Lung microvascular endothelial cell (primary cell): ENCODE measurements at places on chromosomes 7 and 10.

DNA sequence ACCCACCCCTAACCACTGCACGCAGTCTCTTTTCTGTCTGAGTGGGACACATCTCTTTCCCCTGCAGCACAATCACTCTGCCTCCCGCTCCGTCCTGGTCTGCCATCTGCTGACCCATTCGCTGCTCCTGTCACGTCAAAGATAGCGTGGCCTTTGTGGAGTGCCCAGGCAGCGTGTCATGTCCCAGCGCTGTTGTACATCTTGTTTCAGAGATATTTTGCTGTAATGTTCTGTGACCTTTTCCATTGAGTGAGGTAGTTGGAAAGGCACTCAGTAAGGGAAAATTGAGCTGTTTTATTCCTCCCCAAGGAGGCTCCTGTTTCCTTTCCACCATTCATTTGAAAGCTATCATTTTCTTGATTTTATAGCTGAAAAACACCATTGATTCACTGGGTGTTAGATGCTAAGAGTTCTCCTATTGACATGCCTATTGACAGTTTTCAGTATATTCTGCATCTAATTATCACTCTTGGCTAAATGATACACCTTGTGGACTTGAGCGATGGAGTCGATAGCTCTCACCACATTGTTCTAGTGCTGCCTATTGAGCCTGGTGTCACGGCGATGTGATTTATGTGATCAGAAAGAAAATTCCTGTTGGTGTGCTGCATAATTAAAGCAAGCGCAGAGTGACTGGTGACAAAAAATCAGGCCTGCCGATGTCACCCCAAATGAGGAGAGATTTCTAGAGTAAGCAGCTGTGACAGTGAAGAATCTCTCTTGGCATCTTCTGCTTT lies 372.6 kb downstream of the LRMDA start:
- DNase-seq, result peak; percentile 14

DNA sequence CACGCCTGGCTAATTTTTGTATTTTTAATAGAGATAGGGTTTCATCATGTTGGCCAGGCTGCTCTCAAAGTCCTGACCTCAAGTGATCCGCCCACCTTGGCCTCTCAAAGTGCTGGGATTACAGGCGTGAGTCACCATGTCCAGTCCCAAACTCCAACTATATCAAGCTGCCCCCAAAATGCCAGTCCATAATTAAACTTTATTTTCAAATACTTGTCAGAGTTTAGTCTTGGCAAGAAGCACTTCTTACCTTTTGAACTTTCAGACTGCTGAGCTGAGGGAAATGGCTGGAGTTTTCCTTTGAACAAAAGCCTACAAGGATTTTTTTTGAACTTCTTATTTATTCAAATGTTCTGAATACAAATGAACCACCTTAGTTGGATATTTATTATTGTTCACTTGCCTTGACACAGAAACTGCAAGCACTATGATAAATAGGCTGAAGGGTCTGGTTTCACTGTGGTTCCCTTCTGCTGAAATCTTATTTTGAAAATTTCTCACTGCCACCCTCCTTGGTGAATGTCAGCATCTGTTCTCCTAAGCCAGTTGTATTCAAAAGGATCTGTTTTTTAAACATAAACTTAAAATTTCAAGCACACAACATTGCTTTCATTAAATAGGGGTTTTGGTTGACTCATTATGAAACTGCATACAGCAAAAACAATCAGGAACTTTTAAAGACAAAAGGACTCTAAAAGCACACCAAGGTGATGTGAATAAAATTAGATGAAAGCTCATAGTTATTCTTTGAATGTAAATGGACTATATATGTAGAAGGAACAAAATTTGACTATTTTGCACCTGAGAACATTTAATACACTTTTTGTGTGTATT lies 101.7 kb upstream of the SLC26A5 start:
- no peak for DNase-seq

- DNase-seq, result no peak
Measured at GRCh38 chr7:105734233-105734632, 142.2 kb downstream of the ATXN7L1 start.

- DNase-seq, result no peak
Measured at GRCh38 chr10:101559596-101560297, 28.3 kb downstream of the POLL start.

GRCh38 chr7:24665564-24666294 lies 91.5 kb downstream of the GSDME start:
- DNase-seq, result peak; percentile 73

DNA sequence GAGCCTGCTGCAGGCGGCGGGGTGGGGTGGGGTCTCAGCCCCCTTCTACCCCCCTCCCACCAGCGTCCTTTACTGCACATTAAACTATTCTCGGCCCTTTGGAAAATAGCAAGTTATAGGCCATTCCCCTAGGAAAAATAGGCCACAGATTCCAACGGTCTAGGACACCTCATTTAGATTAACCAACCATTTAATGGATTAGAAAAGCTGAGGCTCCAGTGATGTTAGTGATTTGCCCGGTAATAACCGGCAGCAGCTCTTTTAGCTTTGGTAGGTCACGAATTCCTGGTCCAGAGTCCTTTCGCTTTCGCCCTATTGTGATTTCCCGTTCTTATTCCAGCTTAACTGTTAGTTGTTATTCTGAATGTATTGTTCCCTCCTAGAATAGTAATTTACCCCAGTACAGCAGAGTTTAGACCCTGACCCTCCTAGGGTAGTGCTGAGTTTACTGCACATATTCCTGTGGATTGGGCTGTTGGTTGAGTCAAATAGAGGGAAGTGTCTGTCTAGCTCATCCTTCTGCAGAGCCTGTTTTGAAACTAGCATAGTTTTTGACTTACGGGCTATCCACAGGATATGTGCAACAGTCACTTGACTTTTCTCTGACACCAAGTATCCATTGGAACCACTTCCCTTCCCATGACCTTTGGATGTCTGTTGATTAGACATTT lies 754 bp downstream of the GSTO1 start:
- DNase-seq, result peak; percentile 95

GRCh38 chr10:130689743-130690626 lies 553.8 kb downstream of the GLRX3 start:
- DNase-seq, result no peak

DNA sequence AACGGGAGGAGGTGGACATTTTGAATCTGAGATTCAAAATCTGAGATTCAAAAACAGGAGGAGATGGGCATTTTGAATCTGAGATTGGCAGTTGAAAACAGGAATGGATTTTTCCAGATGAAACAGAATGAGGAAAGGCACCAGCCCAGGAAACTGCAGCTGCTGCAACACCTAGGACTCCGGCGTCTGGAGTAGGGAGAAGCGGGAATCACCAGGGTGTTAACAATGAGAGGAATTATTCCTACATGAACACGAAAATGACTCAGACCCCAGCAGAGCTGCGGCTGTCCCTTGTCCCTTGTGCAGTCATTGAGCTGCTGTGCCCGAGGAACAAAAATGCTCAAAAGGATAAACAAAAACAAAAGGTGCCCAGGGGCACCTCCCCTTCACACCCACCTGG lies 59.9 kb upstream of the KAT6B start:
- no peak for DNase-seq

GRCh38 chr10:115063701-115064658 lies 29.2 kb upstream of the ATRNL1 start:
- DNase-seq, result no peak

DNA sequence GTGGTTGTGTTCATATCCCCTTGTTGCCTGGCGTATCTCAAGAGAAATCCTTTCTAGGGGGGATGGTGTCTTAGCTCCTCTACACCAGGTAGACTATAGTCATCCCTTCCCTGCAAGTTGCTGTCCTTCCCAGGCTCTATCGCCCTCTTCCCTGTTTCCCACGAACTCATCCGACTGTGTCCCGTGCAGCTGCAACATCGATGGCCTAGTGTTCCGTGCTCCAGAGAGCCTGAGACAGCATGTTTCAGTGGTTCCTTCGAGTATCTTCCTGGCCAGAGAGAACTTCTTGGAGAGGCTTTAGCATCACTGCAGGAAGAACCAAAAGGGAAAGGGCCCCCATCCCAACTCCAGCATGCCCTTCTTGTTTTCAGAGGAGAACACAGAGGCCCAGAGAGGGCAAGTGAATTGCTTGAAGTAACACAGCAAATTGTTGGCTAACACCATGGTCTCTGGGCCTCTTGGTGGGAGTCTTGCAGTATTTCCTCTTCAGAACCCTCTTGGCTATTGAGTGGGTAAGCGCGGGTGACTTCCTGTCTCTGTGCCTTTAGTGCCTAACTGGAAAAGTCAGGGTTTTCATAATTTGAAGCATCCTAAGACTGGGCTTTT lies 162.9 kb downstream of the RGS10 start:
- DNase-seq, result no peak

GRCh38 chr10:126798649-126799048 lies 106.6 kb upstream of the DOCK1 start:
- no peak for DNase-seq

DNA sequence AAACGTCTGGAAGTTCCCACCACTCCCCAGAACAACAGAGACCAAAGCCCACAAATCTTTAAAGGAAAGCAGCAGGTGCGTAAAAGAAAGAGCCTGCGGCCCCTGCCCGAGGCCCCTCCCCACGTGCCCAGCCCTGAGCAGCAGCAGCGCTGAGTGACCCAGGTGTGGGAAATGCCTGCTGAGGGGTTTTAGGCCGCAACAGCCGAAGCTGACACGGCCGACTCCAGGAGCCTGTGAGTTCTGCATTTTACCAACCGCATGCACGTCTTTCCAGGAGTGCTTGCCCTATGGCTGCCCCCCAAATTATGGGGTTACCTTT lies 1.6 kb upstream of the KNDC1 start:
- no peak for DNase-seq

DNA sequence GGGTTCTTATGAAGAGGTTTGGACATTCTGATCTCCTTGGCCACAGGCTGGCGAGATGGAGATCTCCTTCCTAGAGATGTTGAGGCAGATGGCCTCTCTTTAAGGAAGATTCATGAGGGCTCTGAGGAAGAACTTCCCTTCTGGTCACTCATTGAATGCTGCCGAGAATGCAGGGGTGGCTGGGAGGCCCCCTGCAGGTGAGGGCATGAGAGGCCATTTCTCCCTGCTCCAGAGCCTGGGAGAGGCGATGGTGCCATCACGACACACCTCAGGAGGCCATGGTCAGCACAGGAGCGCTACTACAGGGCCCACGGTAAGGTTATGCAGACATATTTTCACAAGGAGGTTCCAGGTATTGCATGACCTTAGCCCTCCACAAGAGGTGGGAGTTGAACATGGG lies 40.2 kb downstream of the CXCL12 start:
- DNase-seq, result no peak

GRCh38 chr10:35208949-35209613 lies 82.4 kb downstream of the CREM start:
- no peak for DNase-seq

DNA sequence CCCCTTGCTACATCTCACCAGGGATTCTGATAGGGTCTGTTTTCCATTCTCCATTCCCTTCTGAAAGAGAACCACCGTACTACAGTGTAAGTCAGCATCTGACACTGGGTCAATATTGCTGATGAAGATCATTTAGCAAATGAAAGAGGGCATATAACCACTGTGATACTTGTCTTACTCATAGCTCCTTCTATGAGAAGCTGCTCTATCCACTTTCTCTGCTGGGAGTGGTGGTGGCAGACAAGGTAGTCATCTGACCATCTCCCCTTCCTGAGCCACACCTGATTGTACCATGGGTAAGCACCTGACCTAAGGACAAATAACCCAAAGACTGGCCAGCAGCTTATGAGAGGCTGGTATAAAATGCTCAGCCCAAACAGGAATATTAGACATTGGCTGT lies 220.4 kb downstream of the DOCK4 start:
- DNase-seq, result no peak

GRCh38 chr7:55249332-55249731 lies 115.8 kb upstream of the LANCL2 start:
- DNase-seq, result no peak

DNA sequence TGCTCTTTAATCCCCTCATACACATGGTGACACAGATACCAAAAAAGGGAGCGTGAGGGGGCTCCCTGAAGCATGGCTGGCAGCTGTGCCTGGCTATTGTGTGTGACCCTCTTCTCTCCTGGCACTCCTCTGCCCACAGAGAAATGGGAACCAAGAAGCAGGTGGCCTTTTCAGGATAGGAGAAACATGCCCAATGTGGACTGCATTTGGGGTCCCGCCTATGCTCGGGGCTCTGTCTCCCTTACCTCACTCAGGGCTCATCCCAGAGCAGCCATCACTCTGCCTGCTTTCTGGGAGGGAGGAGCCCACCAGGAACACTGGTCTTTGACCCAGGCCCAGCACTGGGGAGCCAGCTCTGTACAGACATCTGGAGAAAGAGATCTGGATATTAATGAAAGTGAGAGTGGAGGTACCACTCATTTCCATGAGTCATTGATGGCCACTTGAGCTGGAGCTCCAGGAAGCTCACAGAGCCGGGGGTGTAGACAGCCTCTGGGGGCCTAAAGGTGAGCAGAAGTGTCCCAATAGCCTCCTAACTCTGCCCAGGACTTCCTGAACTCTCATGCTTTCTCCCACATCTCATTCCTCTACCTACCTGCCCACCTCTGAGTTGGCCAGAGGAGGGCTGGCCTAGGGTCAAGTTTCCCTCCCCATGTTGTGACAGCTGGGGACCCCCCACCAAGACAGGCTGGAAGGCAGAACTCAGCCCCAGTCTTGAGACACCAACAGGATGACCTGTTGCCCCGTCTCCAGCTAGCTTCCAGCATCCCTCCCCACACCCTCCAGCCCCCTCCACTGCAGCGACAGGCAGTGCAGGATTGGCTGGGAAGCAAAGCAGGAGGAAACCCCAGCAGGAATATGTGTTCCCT lies 42.6 kb downstream of the DRGX start:
- no peak for DNase-seq

GRCh38 chr7:56105508-56105907 lies 768 bp downstream of the CHCHD2 start:
- peak; percentile 46 for DNase-seq
